Gastroesophageal sphincter (tissue), 4 donors: ENCODE measurements at places on chromosomes 3 and 15. TPM values are rescaled to one million over a fixed set of nuclear protein-coding genes. Genes with fewer than 3 reads are reported as not detected.

STAC gene
- total RNA-seq, result 3.1 TPM

MYLK gene
- total RNA-seq, result 1,558 TPM

C3orf20 gene
- total RNA-seq, result not detected

ILDR1 gene
- total RNA-seq, result not detected

LRTM1 gene
- total RNA-seq, result not detected

CTXND1 gene
- 0.72 TPM for total RNA-seq

MCF2L2 gene
- 0.67 TPM for total RNA-seq

GPR149 gene
- not detected for total RNA-seq

MKRN2OS gene
- total RNA-seq, result not detected

RAP2B gene
- 14.7 TPM for total RNA-seq

GRIP2 gene
- 0.45 TPM for total RNA-seq

SLC15A2 gene
- 0.94 TPM for total RNA-seq

SLC6A1 gene
- total RNA-seq, result 2.5 TPM

TM6SF1 gene
- 3.4 TPM for total RNA-seq

CFAP92 gene
- 3.2 TPM for total RNA-seq

CCR1 gene
- total RNA-seq, result 32.3 TPM

CASR gene
- total RNA-seq, result 0.04 TPM

SLC9C1 gene
- total RNA-seq, result not detected

LIPC gene
- 0.50 TPM for total RNA-seq

SLC38A3 gene
- total RNA-seq, result 0.35 TPM

RBP2 gene
- not detected for total RNA-seq

ZNF710 gene
- 7.3 TPM for total RNA-seq

COPG1 gene
- total RNA-seq, result 64.6 TPM

PLSCR5 gene
- total RNA-seq, result not detected

EFL1 gene
- total RNA-seq, result 13.7 TPM

SYNPR gene
- not detected for total RNA-seq
